ENCODE measurements at places on chromosomes 6 and 20. TPM values are rescaled to one million over a fixed set of nuclear protein-coding genes. Genes with fewer than 3 reads are reported as not detected.

- H3K27ac ChIP-seq: no peak overlapping the region
- H3K4me3 ChIP-seq: no peak overlapping the region
Measured at GRCh38 chr6:142822383-142822782, 122.6 kb downstream of the HIVEP2 start.

Gene ULBP2
- 0.10 TPM for total RNA-seq

- H3K27ac ChIP-seq: peak overlapping the region; percentile 70
- DNase-seq: no peak
- H3K4me3 ChIP-seq: no peak overlapping the region
- no peaks in the 10 kb centered on the region for H3K27me3 ChIP-seq
Measured at GRCh38 chr6:129672341-129672682, 37.7 kb downstream of the ARHGAP18 start.

DNA sequence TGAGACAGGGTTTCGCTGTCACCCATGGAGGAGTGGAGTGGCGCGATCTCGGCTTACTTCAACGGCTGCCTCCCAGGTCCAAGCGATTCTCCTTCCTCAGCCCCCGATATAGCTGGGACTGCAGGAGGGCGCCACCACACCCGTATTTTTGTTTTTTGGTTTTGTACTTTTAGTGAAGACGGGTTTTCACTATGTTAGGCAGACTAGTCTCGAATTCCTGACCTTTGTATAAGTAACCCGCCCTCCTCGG, 115.4 kb upstream of the BTN3A2 start:
- peak overlapping the region; percentile 98 for H3K27ac ChIP-seq
- H3K4me1 ChIP-seq: peaks cover 2% of the 10 kb centered on the region
- no peaks in the 10 kb centered on the region for H3K27me3 ChIP-seq
- no peaks in the 10 kb centered on the region for H3K36me3 ChIP-seq
- peak overlapping the region; percentile 82 for H3K4me3 ChIP-seq
- no peak for DNase-seq

DNA sequence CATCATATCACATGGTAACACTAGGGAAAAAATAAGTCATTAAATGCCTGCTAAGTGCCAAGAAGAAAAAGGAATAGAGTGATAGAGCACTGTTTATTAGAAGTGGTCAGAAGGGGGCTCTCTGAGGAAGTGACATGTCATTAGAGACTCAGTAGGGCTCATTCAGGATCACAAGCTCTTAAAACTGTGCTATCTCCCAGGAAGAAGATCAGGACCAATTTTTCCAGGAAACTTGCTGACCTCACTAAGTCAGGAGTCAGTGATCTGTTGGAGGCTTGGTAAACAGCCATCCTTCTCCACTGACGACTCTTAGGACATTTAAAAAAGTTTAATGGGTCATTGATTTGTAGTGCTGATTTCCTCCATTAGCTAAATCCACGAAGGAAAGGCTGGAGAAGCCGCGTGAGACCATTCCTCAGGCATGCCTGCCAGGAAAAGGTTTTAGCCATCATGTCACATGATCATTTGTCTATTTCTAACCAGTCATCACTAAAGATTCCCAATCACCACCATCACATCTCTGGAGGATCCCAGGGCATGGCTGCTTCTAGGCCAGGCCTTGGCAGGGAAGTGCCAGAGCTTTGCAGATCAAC, 5.9 kb upstream of the PTPN1 start:
- no peak for DNase-seq
- no peaks in the 10 kb centered on the region for H3K4me1 ChIP-seq
- H3K4me3 ChIP-seq: no peak overlapping the region
- peak overlapping the region; percentile 14 for H3K27ac ChIP-seq
- no peaks in the 10 kb centered on the region for H3K27me3 ChIP-seq

Gene ADGRF4
- total RNA-seq: 9.2 TPM

Gene ARFGEF3
- total RNA-seq: 3.9 TPM

Gene AGER
- 5.9 TPM for total RNA-seq

DNA sequence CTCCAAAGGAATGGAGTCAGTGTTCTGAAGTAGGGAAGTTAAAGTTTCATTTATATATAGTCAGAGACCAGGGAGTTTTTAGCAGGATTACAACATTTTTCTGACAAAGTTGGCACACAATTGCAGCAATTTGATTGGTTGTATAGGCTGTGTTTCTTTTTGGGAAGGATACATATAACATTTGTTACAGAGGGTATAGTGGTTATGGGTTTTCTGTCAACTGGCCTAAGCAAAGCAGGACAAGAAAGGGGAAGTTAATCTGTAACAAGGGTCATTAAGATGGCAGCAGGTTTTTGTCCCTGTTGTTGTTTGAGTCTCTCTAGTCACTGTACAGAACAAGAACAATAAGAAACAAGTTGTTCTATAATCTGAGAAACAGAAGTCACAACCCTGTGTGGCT, 41.4 kb downstream of the TPD52L1 start:
- no peaks in the 10 kb centered on the region for H3K36me3 ChIP-seq
- peak overlapping the region; percentile 6 for H3K27ac ChIP-seq
- H3K4me1 ChIP-seq: peaks cover 13% of the 10 kb centered on the region
- DNase-seq: no peak

Gene SALL4
- 12.7 TPM for total RNA-seq

- no peaks in the 10 kb centered on the region for H3K4me1 ChIP-seq
- no peak for DNase-seq
- H3K27me3 ChIP-seq: no peaks in the 10 kb centered on the region
- no peak overlapping the region for H3K27ac ChIP-seq
- no peak overlapping the region for H3K4me3 ChIP-seq
Measured at GRCh38 chr20:64133951-64134407, 26.6 kb upstream of the NPBWR2 start.
